Stimulated activated CD4-positive, alpha-beta T cell treated with anti-CD3 and anti-CD28 coated beads, Interleukin-2, amount 100 ng/mL, for 4 hours (primary cell): ENCODE measurements at places on chromosomes 7 and 10.
A peak's percentile ranks its signal among the peaks of the same experiment; 100 is the strongest.

- DNase-seq: peak; percentile 59
Measured at GRCh38 chr10:101014230-101014884, 14.7 kb downstream of the LZTS2 start.

DNA sequence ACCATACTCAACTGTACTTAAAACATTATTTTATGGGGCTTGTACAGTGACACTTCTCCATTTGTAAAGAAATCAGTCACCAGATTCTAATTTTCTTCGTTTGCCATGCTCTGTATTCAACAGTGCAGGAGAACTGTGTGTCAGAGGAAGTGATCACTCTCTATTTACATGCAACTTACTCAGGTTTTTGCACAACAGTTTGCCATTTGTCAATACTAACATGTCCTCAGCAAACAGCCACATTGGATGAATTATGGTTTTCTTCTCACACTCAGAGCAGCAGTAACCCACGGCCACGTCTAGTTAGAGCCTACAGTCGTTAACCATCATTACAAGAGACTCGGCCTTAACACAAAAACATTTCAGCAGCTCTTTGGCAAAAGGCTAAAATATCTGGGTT lies 69.2 kb upstream of the SP4 start:
- no peak for DNase-seq

GRCh38 chr10:13672548-13672947 lies 85.8 kb downstream of the PRPF18 start:
- no peak for DNase-seq

DNA sequence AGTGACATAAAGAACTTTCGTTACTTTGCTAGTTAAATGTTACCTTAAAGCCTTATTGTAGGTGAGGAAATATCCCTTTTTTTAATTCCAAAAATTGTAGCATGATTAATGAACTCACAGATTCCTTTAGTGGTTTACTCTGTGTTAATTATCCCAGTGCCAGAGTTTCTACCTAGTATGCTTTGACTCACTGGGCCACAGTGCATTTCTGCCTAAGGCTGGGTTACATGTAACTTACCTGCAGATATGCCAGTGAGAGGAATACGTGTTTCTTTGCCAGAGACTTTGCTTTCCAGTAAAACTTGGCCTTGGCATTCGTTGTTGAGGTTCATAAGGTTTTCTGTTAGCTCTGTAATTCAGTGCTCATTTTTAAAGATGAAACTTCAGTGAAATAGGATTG lies 380.8 kb upstream of the LRGUK start:
- DNase-seq: no peak

DNA sequence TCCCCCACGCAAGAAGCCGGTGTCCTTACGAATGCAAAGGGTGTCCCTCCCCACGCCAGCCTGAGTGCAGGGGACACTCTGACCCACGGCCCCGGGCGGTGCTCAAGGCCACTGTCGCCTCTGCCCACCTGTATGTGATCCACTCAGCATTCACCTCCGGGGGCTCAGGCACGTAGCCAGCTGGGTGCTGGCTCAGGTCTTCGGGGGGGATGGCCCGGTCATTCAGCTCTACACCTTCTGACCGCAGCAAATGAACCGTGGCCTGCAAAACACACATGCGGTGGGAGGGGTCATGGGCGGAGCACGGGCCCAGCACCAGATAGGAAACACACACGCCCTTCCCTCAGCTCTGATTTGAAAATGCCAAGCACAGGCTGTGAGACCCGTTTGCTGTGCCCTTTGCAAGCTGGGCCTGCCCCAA lies 25.9 kb downstream of the CFAP46 start:
- no peak for DNase-seq

DNA sequence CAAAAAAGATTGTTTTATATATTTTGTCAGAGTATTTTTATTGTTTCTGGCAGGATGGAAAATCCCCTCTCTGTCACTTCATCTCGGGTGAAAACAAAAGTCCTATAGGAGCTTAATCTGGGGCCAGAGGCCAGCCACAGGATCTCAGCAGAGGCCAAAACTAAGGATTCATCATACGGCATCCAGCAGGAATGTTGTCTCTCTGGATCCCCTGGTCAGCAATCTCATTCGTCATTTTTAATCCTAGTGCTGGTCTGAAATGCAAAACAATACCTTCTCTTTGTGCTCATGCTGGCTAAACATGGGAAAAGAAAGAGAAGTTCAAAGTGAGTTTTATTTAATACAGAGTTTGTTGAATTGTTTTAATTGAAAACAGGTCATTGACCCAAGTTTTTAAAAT lies 482.5 kb upstream of the AUTS2 start:
- DNase-seq: no peak

DNA sequence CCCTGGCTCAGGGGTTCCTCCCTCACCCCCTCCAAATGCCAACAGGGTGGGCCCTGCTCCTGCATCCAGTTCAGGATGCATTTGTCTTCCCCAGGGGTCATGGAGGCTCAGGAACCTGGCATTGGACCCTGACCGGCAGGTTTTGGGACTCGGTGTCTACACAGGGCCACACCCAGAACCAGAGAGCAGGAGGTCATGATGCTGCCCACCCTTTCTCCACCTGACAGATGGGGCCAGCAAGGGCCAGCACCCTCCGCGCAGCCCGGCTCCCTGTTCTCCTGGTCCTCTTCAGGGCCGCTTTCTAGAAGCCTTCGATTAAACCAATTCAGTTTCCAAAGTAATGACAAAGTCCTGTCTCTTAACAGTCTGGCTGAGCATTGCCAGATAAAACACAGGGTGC lies 50.2 kb downstream of the CAMK2B start:
- DNase-seq: no peak

DNA sequence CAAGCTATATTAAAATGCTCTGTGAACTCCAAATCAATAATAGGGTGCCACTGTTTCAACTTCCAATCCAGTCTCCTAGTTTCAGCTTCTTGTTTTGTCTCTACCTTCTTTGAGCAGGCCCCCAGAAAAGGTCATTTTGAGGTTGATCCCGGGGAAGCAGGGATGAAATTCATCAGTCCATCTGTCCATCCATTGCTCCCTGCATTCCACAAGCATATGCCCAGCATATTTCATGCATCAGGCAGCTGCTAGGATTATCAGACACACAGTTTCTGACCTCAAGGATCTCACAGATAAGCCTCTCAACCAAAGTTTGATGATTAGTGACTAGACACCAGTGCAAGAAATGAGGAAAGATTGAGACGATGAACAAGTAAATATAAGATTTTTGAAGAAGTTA lies 186.6 kb upstream of the PDE1C start:
- no peak for DNase-seq

DNA sequence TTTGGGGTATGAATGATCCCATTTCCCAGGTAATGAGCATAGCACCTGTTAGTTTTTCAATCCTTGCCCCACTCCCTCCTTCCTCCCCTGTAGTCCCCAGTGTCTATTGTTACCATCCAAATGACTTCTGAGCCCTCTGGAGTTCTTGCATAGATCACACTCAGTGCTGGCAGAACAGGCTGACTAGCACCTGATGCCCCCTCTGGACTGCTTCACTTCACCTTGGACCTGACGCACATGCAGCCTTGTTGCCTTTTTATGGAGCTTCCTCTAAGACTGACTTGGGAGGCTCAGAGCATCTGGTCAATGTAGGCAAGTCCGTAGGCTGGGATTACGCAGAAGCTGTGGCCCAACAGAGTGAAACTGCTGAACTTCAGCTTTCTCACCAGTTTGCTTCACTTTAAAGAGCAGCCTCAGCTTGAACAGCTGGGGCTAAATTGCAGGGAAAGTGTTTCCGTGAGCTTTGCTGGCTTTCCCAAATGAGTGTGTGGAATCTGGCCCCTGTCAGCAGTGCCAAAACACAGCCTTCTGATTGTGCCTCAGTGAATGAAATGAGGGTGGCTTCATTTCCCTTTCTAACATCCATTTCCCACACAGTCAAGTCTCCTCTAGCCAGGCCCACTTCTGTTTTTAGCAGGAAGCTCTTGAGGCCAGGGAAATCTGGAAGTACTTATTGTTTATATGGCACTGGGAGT lies 48.5 kb downstream of the NXPH1 start:
- DNase-seq: no peak

GRCh38 chr7:55192723-55193122 lies 172.4 kb upstream of the LANCL2 start:
- DNase-seq: no peak

DNA sequence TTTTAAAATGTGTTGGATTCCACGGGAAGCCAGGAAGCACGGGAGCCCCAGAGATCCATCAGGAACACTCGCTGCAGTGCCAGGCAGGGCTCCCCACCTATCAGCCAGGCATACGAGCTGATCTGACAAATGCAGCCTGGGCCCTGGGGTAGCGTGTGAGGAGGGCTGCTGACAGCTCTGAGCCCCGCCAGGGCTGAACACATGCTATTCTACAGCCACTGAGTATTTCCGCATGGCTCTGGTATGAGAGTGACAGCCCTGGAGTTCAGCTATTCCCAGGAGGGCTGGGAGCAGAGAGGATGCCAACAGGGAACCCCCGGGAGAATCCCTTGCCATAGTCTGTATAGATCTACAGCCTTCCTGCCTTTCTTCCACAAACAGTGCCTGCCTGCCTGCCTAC lies 237.3 kb upstream of the ZMIZ1 start:
- DNase-seq: no peak

DNA sequence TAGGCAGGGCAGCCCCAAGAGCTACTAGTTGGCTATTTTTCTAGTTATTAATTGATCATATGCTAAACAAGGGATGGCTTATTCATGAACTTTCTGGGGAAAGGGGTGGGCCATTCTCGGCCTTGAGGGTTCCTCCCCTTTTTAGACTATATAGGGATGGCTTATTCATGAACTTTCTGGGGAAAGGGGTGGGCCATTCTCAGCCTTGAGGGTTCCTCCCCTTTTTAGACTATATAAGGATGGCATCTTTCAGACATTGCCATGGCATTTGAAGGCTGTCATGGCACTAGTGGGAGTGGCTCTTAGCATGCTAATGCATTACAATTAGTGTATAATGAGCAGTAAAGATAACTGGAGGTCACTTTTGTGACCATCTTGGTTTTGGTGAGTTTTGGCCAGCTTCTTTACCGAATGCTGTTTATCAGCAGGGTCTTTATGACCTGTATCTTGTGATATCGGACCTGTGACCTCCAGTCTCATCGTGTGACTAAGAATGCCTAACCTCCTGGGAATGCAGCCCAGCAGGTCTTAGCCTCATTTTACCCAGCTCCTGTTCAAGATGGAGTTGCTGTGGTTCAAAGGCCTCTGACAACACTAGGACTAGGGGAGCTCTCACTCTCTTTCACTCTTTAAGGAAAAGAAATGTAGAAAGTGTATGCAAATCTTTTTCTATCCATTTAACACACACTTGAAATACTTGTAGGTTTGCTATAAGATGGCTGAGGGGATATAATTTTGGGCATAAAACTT lies 7.8 kb downstream of the FHIP2A start:
- DNase-seq: no peak

GRCh38 chr10:96673318-96674099 lies 46.8 kb downstream of the PIK3AP1 start:
- no peak for DNase-seq

DNA sequence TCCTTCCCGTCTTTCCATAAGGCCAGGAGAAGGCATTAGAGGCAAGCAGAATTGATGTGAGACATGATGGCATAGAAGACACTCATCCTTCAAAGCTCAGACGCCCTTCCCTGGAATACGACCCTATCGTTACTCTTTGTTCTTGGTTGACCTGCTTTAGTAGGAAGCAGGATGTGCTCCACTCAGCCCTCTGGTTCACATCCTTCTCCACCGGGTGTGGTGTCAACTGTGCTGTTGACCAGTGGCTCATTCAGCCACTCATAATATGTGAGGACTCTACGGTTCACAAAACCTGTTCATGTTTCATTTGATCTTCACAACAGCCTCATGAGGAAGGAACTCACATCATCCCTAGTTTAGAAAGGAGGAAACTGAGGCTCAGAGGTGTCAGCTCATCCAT lies 47.1 kb downstream of the ADRA2A start:
- no peak for DNase-seq

DNA sequence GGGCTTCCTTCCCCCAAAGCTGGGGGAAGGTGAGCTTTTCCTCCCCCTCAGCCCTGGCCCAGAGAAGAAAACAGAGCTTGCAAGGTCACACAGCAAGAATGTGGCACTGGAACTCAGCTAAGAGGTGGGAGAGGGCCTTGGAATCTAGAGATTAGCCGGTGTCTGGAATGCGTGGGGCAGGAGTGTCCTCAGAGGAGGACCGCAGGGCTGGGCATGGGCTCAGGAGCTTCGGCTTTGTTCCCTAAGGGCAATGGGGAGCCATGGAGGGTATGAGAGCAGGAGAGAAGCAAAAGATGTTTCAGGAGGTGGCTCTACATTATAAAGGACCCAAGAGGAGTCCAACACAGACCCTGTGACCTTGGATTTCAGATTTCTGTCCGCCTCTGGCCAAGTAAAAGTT lies 127.2 kb upstream of the TNRC18 start:
- DNase-seq: no peak

DNA sequence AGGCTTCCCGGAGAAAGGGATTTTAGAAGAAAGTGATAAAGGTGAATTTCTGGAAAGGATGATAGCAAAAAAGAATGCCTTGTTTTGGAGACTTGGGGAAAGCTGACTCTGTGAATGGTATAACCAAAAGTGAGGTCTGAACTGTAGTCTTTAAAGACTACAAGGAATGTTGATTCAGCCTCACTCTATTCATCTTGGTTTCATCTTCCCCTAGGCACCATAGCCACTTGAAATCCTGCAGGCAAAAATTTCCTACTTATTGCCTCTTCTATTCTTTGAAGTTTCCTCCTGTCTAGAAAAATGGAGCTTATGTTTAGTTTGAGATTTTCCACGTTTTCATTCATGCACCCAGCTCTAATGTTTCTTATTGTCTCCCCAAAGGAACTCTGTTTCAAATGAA lies 518.0 kb downstream of the AUTS2 start:
- no peak for DNase-seq
